IMR-90 (cell line): ENCODE measurements at places on chromosomes 5 and 9.
A peak's percentile ranks its signal among the peaks of the same experiment; 100 is the strongest.

DNA sequence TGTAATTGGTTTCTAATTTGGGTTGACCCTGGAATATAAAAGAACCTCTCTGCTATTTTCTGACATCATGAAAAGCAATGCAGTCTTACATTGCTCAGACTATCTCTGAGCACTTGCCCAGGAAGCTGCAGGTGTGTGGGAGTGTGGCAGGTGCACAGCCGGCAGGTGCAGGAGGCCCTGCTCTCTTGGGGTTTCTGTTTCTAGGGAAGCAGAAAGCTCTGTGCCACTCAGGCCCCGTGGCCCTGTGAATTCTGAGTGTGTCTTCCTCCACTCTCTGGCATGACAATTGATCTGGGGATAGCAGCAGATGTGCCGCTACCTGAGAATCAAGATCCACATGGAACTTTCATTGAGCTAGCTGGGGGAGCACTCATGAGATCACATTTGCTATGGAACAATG is 45.7 kb upstream of the IRX2 start:
- no peak for DNase-seq

- DNase-seq = no peak
Measured at GRCh38 chr5:144710637-144711036, 540.0 kb downstream of the KCTD16 start.

- no peak for DNase-seq
Measured at GRCh38 chr5:149283626-149284480, 12.2 kb downstream of the AFAP1L1 start.

- no peak for DNase-seq
Measured at GRCh38 chr5:132661231-132662003, 3.4 kb downstream of the IL13 start.

- DNase-seq = no peak
Measured at GRCh38 chr9:130039528-130040147, 3.4 kb downstream of the FNBP1 start.

- DNase-seq = peak; percentile 7
Measured at GRCh38 chr9:2338777-2339365, 282.7 kb upstream of the VLDLR start.
